ENCODE measurements at places on chromosomes 2 and 18.

- no peak for DNase-seq
Observed at GRCh38 chr2:129849559-129850160, 129.8 kb upstream of the RAB6C start.

DNA sequence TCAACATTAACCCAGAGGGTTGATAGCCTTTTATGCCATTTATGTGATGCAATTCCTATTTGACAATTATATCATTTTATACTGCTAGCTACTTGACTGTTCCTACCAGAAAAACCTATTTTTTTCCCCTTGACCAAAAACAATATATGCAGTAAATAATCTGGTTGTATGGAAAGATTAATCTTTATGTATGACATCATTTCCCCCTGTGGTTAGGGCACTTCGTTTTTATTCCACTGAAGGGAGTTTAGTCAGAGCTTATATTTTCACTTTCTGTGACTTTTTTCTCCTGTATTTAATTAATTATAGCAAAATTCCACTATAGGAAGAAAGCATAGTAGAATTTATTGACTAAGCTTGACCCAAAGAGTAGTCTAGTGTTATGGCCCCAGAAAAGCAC, 107.6 kb downstream of the HAUS1 start:
- no peak for DNase-seq

- no peak for DNase-seq
Observed at GRCh38 chr18:28794459-28795245, 617.7 kb upstream of the CDH2 start.

DNA sequence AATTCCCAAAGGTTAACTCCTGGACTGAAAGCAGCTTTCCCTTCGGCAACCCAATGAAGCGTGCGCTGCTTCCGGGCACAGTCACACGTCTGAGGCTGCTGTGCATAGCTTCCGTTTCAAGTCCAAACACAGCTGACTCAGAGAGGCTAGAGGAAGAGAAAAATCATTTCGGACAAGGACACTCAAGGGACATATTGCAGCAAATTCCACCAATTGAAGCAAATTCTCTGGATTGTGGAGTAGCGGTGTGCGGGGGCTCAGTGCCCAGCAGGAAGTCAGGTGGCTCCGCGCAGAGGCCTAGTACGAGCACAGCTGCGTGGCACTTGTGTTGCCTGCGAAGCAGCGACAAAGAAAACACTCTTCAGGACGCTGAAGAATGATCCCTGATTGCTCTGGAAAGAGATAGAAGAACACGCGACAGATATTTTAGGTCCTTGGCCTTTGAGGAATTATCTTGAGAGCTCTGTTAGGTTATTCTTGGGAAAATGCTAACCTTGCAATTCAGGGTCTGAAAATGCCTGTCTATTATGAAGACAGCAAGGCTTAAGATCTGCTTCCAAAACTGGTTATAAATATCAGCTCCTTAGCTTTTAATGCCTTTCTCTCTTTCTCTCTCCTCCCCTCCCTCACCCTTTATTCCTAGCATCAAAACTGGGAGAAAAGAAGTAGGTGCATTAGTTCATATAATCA, 352.6 kb upstream of the DLGAP1 start:
- DNase-seq = no peak

DNA sequence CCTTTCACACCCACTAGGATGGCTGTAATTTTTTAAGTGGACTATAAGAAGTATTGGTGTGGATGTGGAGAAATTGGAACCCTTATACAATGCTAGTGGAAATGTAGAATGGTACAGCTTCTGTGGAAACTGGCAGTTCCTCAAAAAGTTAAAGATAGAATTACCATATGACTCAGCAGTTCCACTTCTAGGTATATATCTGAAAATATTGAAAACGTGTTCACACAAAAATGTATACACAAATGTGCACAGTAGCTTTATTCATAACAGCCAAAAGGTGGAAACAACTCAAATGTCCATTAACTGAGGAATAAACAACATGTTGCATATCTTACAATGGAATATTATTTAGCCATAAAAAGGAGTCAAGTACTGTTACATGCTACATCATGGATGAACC, 17.7 kb downstream of the TANK start:
- DNase-seq = no peak

- DNase-seq = no peak
Observed at GRCh38 chr18:6807515-6808257, 78.2 kb downstream of the ARHGAP28 start.

GRCh38 chr2:98695255-98695654, 35.7 kb downstream of the MGAT4A start:
- no peak for DNase-seq

DNA sequence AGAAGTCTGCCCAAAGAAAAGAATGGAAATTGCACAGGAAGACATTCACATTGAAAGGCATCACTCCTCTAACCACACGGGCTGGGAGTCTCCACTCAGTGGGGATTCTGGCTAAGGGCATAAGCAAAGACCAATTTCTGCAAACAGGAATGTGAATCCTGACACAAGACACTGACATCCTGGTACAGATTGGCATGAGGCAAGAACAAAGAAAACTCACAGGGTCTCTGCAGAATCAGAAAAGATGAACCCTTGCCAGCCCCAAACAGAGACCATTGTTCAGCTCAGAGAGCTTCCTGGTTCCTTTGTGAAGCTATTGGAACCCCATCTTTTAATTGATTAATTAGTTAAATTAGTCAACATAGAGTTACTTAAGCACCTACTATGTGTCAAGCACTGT, 82.3 kb downstream of the UPP2 start:
- DNase-seq = no peak

All from stimulated activated CD8-positive, alpha-beta memory T cell treated with anti-CD3 and anti-CD28 coated beads, Interleukin-7, amount 100 ng/mL, for 1 hour (primary cell).